ENCODE measurements at places on chromosomes 12 and 14. TPM values are rescaled to one million over a fixed set of nuclear protein-coding genes. Genes with fewer than 3 reads are reported as not detected.

Gene LACRT
- total RNA-seq, result not detected

Gene SDR9C7
- total RNA-seq, result not detected

Gene DAO
- total RNA-seq, result not detected

Gene CLEC1B
- total RNA-seq, result 0.27 TPM

Gene ITGB7
- total RNA-seq, result 17.0 TPM

Gene MTERF2
- total RNA-seq, result 2.2 TPM

- DNase-seq, result no peak
These were observed 59.1 kb upstream of the GNPNAT1 start for GRCh38 chr14:52850451-52850909.

- DNase-seq, result peak; percentile 92
These were observed 717 bp downstream of the UBC start for GRCh38 chr12:124913474-124914391.

GRCh38 chr12:43290836-43291235 lies 261.2 kb downstream of the ADAMTS20 start:
- DNase-seq, result no peak

- DNase-seq, result peak; percentile 23
These were observed 11.1 kb upstream of the FBRSL1 start for GRCh38 chr12:132478845-132479244.

GRCh38 chr14:57420986-57421385 lies 30.6 kb downstream of the NAA30 start:
- DNase-seq, result no peak

DNA sequence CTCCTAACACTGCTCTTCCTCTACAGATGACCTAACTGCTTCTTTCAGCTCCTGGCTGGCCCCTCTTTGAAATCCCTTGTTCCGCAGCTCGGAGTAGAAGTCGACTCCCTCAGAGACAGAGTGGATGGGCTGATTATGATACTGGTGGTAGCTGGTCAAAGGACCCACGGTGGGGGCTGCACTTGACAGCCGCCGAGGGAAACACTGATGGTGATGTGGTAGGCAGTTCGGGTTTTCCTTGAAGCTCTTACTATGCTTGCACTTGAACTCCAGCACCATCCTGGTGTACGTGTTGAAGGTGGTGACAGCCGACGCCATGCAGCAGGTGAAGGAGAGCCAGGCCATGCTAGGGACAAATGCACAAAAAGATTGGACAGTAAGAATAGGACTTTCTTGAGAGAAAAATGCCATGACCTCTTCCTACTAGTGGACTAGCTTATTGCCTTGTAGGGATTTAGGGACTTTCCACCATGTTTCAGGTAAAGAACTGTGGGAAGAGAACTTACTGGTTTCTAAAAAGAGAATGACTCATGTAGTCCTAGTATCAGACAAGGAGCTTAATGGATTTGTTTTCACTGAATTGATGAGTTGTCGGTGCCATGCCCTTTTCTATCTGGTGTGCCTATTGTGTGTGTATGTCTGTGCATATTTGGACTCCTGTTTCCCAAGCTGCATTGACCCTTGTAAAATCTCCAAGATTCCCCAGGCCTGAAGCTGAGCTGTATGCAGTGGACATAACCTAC lies 18.4 kb downstream of the GSG1 start:
- no peak for DNase-seq

- no peak for DNase-seq
These were observed 869.2 kb downstream of the TMEM121 start for GRCh38 chr14:106395456-106396050.
